Omental fat pad (tissue), 4 donors: ENCODE measurements at places on chromosomes 4 and X. TPM values are rescaled to one million over a fixed set of nuclear protein-coding genes. Genes with fewer than 3 reads are reported as not detected.

Gene ELK1
- total RNA-seq = 22.2 TPM

Gene PITX2
- not detected for total RNA-seq

Gene SLC49A3
- 9.4 TPM for total RNA-seq

Gene NPNT
- total RNA-seq = 40.6 TPM
